ENCODE measurements at places on chromosomes 6 and 20. TPM values are rescaled to one million over a fixed set of nuclear protein-coding genes. Genes with fewer than 3 reads are reported as not detected.

SLC35D3 gene
- total RNA-seq, result 0.25 TPM

TFAP2D gene
- 0.49 TPM for total RNA-seq

OR2H1 gene
- not detected for total RNA-seq

EEF1A2 gene
- total RNA-seq, result 209 TPM

RIOK1 gene
- total RNA-seq, result 21.4 TPM
